ENCODE measurements at places on chromosomes 1 and 21.
A peak's percentile ranks its signal among the peaks of the same experiment; 100 is the strongest.

DNA sequence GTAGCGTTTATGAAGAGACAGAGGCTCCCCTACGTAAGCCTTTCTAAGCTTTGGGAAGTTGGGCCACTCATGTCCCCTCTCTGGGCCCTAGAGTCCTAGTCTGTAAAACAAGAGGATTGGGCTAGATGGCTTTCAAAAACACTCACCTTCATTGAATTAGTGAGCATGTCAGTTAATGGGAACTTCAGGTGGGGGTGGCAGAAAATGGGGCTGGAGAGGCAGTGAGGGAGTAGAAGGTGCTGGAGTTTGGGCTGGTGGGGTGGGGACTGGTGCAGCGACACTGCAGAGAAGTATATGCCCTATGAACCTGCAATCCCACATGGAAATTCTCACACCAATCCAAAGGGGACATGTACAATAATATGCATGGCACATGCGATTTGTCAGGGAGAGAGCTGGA lies 182.7 kb downstream of the C1orf94 start:
- no peak for DNase-seq

GRCh38 chr1:112529301-112529700 lies 20.5 kb downstream of the WNT2B start:
- DNase-seq: no peak

DNA sequence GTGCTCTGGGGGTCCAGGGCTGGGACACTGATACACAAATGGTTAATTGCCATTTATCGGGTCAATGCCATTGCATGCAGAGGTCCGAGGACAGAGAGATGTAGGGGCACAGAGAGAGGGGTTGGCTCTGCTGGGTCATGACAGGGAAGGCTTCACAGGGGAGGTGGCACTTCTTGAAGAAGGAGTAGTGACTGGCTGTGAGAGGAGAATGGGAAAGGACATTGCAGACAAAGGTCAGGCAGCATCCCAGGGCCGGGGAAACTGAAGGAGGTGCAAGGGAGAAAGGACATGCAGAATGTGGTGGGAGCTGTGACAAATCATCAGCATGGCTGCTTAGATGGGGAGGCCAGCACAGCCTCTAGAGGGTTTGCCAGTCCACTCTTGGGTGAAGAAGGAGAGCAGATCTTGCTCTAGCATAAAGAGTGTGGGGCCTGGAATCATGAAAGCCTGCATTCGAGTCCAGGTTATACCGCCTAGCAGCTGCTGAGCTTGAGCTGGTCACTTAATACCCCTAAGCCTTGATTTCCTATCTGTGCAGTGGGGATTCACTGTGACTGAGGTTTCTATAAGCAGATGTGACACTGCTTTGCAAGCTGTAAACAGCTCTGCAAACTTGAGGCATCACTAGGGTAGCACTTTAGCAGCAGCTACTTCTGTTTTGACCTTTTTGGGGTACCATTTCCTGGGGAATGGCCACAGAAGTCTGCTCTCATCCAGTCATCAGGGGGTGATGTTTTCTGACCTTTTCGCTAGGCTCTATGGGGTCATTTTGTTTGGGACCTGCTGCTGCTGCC lies 59.2 kb upstream of the EPS8L3 start:
- no peak for DNase-seq

DNA sequence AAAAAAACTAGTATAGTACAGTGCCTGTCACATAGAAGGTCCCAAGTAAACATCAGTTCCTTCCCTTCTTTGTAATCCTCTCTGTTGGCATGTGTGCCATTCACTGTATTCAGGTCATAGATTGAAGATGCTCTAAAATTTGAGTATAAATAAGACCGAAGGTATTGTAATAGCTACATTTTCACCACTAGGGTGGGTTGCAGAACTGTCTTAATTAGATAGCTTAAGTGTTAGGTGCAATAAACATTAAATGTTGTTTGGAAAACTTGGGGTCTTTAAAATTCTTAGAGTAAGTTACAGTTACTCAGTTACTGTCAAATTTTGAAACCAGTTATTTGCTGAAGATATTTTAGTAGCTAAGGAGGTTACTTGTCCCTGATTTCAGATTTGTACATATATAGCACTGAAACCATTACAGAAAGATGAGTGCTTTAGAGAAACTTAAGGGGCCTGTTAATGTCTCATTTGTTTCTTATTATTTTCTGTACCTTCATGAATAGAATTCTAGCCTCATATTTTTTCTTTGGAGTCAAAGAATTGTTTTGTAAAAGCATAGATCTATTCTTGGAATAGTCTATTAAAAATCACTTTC lies 24.3 kb downstream of the PER3 start:
- DNase-seq: peak; percentile 41

DNA sequence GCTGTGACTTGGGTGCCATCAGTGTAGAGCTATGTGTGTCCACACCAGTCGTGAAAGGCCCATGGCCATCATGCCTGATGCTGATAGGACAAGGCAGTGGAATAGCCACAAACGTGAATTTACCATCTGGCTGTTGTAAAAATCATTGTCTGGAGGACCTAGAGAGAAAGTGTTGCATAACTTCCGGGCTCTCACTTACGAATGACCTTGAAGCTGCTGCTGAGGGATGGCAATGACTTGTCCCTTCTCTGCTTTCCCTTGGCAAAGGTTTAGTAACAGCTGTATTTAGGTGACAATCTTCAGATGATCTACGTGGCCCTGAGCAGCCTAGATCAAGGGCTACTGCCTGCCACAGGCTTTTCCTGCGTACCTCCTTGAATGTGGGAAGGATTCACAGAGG lies 5.8 kb downstream of the ATP1B1 start:
- no peak for DNase-seq

- no peak for DNase-seq
Measured at GRCh38 chr21:45436351-45437065, 31.5 kb downstream of the COL18A1 start.

DNA sequence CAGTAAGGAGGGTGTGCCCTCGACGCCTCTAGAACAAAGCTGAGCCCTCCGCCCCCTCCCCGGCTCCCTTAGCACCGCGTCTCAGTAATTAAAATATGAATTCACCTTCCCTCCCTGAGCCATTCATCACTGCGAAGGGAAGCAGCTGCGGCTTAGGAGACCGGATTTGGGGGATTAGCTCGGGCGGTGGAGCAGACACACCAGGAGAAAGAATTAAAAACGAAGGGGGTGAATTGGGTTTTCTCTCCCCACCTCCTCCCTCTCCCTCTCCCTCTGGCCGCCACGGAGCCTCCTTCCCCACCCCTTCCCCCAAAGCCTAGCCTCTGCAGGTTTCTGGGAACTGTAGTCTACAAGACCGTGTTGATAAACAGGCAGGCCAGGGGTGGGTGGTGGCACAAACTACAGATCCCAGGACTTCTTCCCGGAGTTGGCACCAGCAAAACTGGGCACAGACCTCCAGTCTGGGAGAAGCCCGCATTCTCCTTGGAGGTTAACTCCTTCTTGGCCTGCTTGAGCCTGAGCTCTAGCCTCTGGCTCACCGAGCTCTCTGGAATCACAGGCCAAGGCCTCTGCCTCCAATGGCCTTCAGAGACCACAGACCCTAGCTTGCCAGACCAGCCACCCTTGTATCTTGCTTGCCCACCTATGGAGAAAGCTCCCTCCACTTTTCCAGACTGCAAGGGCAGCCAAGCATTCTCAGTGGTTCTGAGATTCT lies 10.8 kb downstream of the BLACAT1 start:
- DNase-seq: no peak

GRCh38 chr1:167012570-167012969 lies 23.5 kb downstream of the MAEL start:
- no peak for DNase-seq

- no peak for DNase-seq
Measured at GRCh38 chr1:230274254-230274653, 151.9 kb downstream of the PGBD5 start.

- DNase-seq: no peak
Measured at GRCh38 chr1:112988367-112988766, 32.4 kb upstream of the SLC16A1 start.

DNA sequence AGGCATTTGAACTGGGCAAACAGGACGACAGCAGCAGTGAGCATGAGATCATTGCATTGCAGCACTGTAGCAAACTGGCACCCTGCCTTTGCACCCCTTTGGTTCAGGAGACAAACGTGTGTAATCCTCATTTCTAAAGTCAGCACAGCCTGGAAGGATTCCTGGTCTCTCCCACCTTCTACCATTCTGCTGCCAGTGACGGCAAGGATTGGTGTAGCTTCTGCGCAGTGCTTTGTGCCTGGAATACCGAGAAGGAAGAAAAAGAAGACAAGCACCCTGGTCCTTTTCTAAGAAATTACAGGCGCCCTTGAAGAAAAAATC lies 805.3 kb downstream of the USP25 start:
- no peak for DNase-seq

- no peak for DNase-seq
Measured at GRCh38 chr1:203301331-203301668, 4.0 kb upstream of the BTG2 start.

- no peak for DNase-seq
Measured at GRCh38 chr1:233277637-233278606, 17.6 kb downstream of the PCNX2 start.

DNA sequence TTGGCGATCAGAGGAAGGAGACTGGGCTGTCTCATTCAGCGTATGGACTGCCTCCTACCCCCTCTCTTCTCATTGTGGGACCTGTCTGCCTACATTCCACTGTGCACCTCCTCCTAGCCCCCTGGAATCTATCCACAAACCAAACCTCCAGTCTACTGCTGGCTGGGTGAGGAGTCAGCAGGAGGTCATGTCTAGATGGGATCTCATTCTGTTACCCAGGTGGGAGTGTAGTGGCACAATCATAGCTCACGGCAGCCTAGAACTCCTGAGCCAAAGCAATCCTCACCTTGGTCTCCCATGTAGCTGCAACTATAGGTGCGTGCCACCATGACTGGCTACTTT lies 18.0 kb upstream of the TTC22 start:
- DNase-seq: no peak

GRCh38 chr1:167200749-167201148 lies 19.9 kb upstream of the POU2F1 start:
- DNase-seq: no peak

GRCh38 chr1:99772809-99773208 lies 6.4 kb upstream of the FRRS1 start:
- DNase-seq: no peak

DNA sequence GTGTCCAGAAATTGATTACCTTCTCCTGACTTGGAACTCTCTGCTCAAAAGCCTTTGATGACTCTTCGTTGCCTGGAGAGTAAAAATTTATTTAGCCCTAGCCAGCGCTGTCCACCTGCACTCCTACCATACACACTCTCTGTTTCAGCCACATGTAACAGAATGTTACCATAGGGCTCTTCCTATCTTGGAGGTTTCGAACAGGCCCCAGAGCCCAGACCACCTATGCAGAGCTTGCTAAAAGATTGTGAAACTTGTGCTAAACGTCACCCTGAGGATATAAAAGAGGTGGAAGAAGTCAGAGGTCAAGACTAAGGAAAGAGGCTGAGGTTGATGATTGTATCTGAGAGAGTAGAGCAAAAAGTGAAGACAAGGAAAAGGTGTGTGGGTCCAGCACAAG lies 237.0 kb upstream of the HOOK1 start:
- no peak for DNase-seq

GRCh38 chr1:219433001-219433400 lies 179.9 kb downstream of the ZC3H11B start:
- no peak for DNase-seq

- no peak for DNase-seq
Measured at GRCh38 chr21:42525029-42525581, 11.5 kb downstream of the SLC37A1 start.

DNA sequence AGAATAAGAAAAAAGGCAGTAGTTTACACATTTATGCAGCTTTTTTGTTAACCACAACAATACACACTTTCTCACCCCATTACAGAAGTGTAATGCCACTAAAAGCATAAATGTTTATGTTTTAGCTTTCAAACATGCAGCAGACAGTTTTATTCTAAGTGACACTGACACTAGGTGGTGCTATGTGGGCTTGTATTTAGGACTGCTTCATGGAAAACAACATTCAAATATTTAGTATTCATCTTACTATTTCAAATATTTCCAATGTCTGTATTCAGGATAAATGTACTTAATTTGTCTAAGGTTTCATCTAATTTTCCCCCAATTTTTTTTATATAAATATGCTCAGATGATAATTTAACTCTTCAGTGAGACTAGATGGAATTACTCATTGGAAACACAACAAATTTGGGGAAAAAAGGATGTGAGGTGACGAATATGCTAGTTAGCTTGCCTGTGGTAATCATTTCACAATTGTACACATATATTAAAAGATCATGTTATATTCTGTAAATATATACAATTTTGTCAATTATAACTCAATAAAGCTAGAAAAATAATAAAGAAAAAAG lies 71.4 kb downstream of the USP1 start:
- DNase-seq: peak; percentile 35

- DNase-seq: peak; percentile 1
Measured at GRCh38 chr1:166330096-166330495, 163.3 kb upstream of the FAM78B start.

GRCh38 chr1:106846656-106847055 lies 209.8 kb upstream of the PRMT6 start:
- no peak for DNase-seq

GRCh38 chr1:71224741-71225377 lies 144.0 kb upstream of the ZRANB2 start:
- no peak for DNase-seq

GRCh38 chr1:38487396-38487795 lies 372.2 kb downstream of the RRAGC start:
- no peak for DNase-seq

GRCh38 chr1:14412235-14412634 lies 186.2 kb upstream of the KAZN start:
- DNase-seq: no peak

GRCh38 chr1:33661811-33662454 lies 189.5 kb downstream of the ZSCAN20 start:
- no peak for DNase-seq

GRCh38 chr1:199616947-199617346 lies 410.6 kb upstream of the NR5A2 start:
- DNase-seq: no peak

DNA sequence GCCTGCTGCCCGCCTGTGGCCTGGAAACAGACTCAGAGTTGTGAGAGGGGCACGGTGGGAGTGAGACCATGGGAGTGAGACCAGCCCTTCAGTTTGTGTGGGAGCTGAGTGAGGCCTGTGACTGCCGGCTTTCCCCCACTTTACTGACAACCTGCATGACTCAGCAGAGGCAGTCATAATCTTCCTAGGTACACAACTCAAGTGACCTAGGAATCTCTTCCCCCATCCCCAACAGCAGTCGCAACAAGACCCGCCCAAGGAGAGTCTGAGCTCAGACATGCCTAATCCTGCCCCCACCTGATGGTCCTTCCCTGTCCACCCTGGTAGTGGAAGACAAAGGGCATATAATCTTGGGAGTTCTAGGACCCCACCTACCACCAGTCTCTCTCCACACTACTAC lies 44.2 kb downstream of the KLHL20 start:
- DNase-seq: no peak
